ENCODE measurements at places on chromosomes 12 and 14.

DNA sequence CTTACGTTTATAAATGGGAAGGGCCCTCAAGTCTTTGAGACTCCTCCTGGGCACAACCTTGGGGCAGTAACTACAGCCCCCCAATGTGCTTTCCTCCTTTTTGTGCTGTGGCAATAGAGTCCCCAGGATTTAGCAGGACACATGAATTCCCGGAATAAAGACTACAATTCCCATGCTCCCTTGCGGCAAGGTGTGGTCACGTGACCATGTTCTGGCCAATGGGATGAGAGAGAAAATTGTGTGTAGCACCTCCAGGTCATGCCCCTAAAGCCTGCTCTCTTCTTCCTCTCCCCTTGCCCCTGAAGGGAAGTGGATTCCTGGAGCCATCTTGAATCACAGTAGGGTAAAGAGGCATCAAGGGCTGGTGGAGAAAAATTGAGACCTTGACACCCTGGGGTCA lies 295.1 kb upstream of the SFSWAP start:
- no peak for DNase-seq

- DNase-seq = no peak
Observed at GRCh38 chr12:95339086-95339788, 121.6 kb downstream of the VEZT start.

- no peak for DNase-seq
Observed at GRCh38 chr14:70648346-70648745, 6.6 kb downstream of the TTC9 start.

GRCh38 chr12:51033457-51034089 lies 7.4 kb upstream of the SLC11A2 start:
- no peak for DNase-seq

- DNase-seq = no peak
Observed at GRCh38 chr14:91330856-91331255, 86.4 kb upstream of the GPR68 start.

- DNase-seq = no peak
Observed at GRCh38 chr14:85342858-85343607, 186.9 kb upstream of the FLRT2 start.

DNA sequence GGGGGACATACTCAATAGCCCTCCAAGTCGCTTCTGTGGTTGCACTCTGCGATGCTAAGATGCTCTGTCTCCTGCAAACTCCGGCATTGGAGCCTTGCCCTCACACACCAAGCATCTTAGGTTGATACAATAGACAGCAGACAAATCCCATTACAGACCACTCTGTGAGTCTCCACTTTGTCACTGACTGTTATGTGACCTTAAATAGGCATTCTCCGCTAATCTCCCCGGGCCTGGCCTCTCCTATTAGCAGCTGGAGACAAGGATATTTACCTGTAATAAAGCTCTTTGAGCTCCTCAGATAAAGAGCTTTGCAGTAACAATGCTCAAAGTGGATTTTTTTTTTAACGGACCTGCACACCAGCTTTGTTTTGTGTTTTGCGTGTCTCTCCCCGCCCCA lies 479.7 kb upstream of the TBX3 start:
- DNase-seq = no peak

- DNase-seq = peak; percentile 72
Observed at GRCh38 chr14:105086833-105087307, 21.6 kb upstream of the GPR132 start.

GRCh38 chr12:26869908-26870459 lies 37.0 kb upstream of the ITPR2 start:
- DNase-seq = no peak

DNA sequence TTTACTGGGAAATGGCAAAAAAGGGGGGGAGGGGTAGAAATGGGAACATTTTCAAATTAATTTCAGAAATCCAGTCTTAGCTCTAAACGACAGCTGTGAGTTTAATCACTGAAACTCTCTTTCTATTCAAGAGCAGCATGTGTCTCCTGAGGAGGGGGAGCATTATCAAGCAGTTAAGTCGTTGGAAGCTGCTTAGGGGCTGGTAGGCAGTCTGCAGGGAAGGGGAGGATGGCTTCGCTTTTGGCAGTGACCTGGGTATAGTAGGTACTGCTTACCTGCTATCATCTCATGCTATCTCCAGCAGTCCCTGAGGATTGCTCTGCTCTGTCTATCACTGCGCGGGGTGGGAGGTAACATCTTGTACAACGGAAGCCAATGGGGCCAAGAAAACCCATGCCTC lies 567.4 kb downstream of the NRXN3 start:
- no peak for DNase-seq

GRCh38 chr12:65537978-65538377 lies 259.5 kb downstream of the MSRB3 start:
- DNase-seq = no peak

- no peak for DNase-seq
Observed at GRCh38 chr12:32549675-32550079, 129.4 kb upstream of the DNM1L start.

DNA sequence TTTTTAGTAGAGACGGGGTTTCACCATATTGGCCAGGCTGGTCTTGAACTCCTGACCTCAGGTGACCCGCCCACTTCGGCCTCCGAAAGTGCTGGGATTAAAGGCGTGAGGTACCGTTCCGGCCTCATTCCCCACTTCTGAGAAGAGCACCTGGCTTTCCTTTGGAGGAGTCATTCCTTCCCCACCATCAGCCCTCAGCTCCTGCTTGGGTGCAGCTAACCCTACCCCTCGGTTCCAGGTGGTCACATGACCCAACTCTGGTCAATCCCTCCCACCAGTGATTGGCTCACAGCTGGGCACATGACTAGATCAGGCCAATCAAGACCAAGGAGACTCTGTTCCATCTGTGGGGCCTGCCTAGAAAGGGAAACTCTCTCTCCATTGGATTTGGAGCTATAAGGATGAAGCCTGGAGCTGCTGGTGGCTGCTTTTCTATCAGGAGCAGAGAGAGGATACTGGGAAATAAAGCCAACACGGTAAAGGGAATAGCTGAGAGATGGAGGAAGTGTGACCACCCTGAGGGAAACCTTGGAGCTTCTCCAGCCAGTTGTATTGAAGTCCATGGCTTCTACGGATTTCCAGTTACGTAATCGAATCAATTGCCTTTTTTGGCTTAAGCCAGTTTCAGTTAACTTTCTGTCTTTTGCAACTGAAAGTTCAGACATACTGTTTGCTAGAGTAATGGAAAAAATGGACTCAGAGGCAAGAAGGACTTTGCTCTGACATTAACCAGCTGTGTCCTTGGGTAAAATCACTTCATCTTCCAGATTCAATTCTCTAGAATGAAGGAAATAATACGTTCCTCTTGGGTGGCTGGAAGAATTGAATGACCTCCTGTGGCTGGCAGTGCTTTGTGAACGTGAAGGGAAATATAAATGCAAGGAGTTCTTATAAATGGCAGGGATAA lies 19.7 kb upstream of the IFT81 start:
- no peak for DNase-seq

- DNase-seq = no peak
Observed at GRCh38 chr12:116856729-116857128, 24.5 kb downstream of the HRK start.

GRCh38 chr12:6961278-6961694 lies 9.2 kb downstream of the PHB2 start:
- peak; percentile 89 for DNase-seq

GRCh38 chr14:34038358-34039057 lies 87.6 kb upstream of the EGLN3 start:
- no peak for DNase-seq

GRCh38 chr12:52601671-52602070 lies 408 bp upstream of the KRT72 start:
- DNase-seq = no peak
